ENCODE measurements at places on chromosomes 12 and 14. TPM values are rescaled to one million over a fixed set of nuclear protein-coding genes. Genes with fewer than 3 reads are reported as not detected.
A peak's percentile ranks its signal among the peaks of the same experiment; 100 is the strongest.

Gene GZMH
- total RNA-seq = not detected

DNA sequence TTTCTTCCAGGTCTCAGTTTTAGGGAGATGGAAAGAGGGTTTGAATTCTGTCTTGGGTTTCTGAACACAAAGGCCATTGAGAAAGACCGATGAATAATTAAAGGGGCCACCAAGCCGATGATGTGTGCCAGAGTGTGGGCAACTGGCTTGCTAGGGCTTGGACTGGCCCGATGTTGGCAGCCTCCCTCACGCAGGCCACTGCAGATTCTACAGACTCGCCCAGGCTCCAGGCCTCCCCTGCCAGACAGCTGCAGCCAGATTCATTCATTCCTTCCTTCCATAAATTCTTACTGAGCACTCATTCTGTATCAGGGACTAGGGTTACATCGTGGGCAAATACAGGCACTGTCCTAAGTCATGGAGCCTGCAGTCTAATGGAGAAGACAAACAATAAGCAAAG lies 34.9 kb downstream of the ACTN1 start:
- no peaks in the 10 kb centered on the region for H3K36me3 ChIP-seq
- H3K27me3 ChIP-seq = no peaks in the 10 kb centered on the region
- no peaks in the 10 kb centered on the region for H3K4me1 ChIP-seq
- DNase-seq = no peak

Gene KRT79
- not detected for total RNA-seq

Gene TRHDE
- 2.3 TPM for total RNA-seq

DNA sequence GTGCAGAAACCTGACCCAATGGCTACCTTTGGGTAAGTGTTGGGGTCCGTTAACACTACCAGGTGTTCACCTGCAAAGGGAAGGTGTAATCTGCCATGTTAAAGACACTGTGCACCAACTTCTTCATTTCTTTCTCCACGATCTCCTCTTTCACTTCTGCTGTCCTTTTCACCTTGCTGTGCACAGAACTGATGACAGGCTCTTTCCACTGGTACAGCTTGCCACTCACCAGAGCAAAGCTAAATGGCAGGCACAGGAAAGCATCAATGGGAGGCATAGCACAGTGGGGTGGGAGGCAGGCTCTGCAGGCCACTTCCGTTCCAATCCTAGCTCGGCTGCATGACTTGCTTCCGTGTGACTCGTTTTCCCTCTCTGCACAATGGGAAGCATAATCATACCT lies 2.6 kb upstream of the C12orf76 start:
- DNase-seq = no peak
- no peak overlapping the region for H3K27ac ChIP-seq
- no peaks in the 10 kb centered on the region for H3K4me1 ChIP-seq
- no peaks in the 10 kb centered on the region for H3K36me3 ChIP-seq

DNA sequence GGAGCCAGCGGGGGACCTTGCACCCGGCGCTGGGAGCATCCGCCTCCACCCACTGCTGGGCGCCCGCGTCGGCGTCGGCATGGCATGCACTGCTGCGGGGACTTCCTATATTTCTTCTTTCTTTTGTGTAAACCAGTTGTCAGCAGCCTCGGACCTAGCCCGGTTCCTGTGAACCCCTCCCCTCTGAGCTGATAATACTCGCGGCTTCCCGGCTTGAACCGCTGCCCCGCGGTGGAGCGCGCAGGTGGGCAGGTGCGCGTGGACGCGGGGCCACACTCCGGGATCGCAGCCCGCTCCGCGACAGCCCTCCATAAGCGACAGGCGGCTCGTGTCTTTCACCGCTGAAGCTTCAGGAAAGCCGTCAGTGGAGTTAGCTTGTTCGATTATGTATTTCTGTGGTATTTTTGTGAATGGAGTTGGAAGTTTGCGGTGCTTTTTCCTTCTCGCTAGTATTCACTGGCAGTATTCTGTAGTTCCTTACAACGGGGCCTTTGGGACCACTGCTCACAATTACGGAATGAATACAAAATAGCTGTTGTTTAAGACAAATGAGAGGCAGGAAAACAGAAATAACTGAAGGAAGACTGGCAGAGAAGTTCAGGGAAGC lies 870 bp downstream of the BMAL2 start:
- no peaks in the 10 kb centered on the region for H3K27me3 ChIP-seq
- peak; percentile 86 for DNase-seq
- peak overlapping the region; percentile 42 for H3K4me3 ChIP-seq
- H3K4me1 ChIP-seq = peaks cover 1% of the 10 kb centered on the region
- H3K27ac ChIP-seq = no peak overlapping the region
- no peaks in the 10 kb centered on the region for H3K36me3 ChIP-seq

Gene IGFBP6
- total RNA-seq = 979 TPM

Gene PPHLN1
- 52.8 TPM for total RNA-seq

Gene SLC22A17
- total RNA-seq = 47.8 TPM

DNA sequence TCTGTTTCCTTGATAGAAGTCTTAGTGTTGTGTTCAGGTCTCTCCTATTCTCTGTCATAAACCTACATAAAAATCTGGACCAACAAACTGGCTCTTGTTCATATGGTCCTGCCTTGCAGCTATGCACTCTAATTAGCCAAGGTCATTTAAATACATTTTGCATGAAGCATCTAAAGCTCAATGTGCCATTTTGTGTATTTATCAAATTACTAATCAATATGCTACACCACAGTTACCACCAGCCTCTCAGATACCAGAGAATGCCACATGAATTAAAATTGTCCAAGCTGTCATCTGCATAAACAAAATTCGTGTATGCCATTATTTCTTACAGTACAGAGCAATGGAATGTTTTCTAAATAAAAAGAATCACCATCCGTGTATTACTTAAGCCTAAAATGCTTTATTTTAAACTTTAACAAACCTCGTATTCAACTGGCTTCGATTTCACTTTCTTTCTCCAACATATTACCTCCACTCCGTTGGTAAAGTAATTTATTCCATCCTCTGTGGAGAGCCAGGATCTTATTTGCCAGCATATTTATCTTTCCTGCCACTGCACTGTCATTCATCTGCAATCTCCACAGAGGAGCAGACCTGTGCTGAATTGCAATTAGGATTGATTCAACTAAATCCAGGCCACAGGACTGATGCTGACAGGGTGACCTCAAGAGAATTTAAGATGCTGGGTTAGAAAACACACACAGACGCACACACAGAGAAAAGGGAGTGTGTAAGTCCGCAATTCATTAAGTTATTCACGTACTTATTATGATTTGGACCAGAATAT lies 284.1 kb upstream of the FOXG1 start:
- DNase-seq = no peak
- no peaks in the 10 kb centered on the region for H3K36me3 ChIP-seq
- no peak overlapping the region for H3K27ac ChIP-seq

- H3K4me1 ChIP-seq = no peaks in the 10 kb centered on the region
- no peak for DNase-seq
- H3K27ac ChIP-seq = no peak overlapping the region
Observed at GRCh38 chr12:98754095-98754494, 109.0 kb downstream of the APAF1 start.

GRCh38 chr12:22766911-22767420 lies 142.0 kb downstream of the ETNK1 start:
- no peak overlapping the region for H3K27ac ChIP-seq
- H3K27me3 ChIP-seq = no peaks in the 10 kb centered on the region
- H3K4me1 ChIP-seq = no peaks in the 10 kb centered on the region
- H3K36me3 ChIP-seq = no peaks in the 10 kb centered on the region

DNA sequence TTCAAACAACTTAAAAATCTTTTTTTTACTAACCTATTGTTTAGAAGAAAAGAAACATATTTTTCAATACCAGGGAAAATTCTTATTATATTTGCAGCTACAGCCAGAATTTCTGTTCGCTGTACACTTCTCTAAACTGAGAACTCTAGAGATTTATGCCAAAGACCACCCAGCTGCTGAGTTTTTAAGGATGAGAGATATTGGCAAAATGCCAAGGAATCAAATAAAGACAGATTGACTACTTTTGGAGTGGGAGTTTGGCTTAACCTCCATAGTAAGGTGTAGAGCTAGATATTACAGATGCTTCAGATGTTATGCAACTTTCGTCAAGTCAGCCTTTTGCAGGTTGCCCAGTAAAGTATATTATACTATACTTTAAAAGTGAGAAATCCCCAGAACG lies 71.8 kb downstream of the TTLL5 start:
- no peak overlapping the region for H3K27ac ChIP-seq
- no peaks in the 10 kb centered on the region for H3K27me3 ChIP-seq
- DNase-seq = no peak
- H3K36me3 ChIP-seq = peaks cover 2% of the 10 kb centered on the region

- no peaks in the 10 kb centered on the region for H3K4me1 ChIP-seq
- H3K27ac ChIP-seq = no peak overlapping the region
- no peak overlapping the region for H3K4me3 ChIP-seq
- H3K27me3 ChIP-seq = no peaks in the 10 kb centered on the region
- H3K36me3 ChIP-seq = no peaks in the 10 kb centered on the region
Observed at GRCh38 chr14:33420051-33420627, 481.5 kb downstream of the NPAS3 start.

Gene PTGDR
- 2.9 TPM for total RNA-seq

Gene COL2A1
- not detected for total RNA-seq

DNA sequence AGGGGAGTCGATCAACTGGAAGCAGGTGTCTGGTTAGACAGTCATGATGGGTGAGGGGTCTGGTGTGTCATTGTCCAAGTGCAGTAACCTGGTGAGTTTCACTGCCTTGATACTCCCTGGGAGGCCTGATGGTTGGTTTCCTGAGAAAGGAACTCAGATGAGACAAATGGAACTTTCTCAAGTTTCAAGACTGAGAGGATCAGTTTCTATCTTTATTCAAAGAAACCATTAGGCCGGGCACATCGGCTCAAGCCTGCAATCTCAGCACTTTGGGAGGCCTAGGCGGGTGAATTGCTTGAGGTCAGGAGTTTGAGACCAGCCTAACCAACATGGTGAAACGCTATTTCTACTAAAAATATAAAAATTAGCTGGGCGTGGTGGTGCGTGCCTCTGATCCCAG lies 776.1 kb downstream of the AACS start:
- H3K4me3 ChIP-seq = no peak overlapping the region
- no peaks in the 10 kb centered on the region for H3K36me3 ChIP-seq

DNA sequence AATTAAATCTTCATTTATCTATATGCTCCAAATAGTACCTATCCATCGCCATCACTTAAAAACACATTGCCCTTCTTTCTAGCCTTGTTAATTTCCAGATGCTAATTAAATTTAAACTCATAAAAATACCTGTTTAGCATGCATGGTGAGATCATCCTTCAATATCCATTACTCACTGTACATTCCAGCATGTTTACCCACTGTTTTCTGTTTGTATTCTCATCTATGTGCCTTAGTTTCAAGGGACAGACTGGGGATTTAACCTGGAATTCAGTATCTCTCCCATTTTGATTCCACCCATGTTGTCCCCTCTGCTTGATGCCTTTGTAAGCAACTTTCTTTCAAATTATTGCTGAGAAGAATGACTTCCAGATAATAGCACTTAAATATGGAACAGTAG lies 208.0 kb downstream of the SPTSSA start:
- H3K4me1 ChIP-seq = no peaks in the 10 kb centered on the region
- no peak for DNase-seq
- no peak overlapping the region for H3K27ac ChIP-seq
- H3K36me3 ChIP-seq = no peaks in the 10 kb centered on the region
- no peak overlapping the region for H3K4me3 ChIP-seq

Gene FAR2
- total RNA-seq = 12.2 TPM

Gene CD27
- 1.2 TPM for total RNA-seq

GRCh38 chr12:104199964-104200363 lies 15.6 kb upstream of the TXNRD1 start:
- no peaks in the 10 kb centered on the region for H3K27me3 ChIP-seq
- no peaks in the 10 kb centered on the region for H3K36me3 ChIP-seq
- no peak overlapping the region for H3K27ac ChIP-seq
- no peak overlapping the region for H3K4me3 ChIP-seq
- no peaks in the 10 kb centered on the region for H3K4me1 ChIP-seq
- no peak for DNase-seq

Gene PRR4
- total RNA-seq = 2.6 TPM

DNA sequence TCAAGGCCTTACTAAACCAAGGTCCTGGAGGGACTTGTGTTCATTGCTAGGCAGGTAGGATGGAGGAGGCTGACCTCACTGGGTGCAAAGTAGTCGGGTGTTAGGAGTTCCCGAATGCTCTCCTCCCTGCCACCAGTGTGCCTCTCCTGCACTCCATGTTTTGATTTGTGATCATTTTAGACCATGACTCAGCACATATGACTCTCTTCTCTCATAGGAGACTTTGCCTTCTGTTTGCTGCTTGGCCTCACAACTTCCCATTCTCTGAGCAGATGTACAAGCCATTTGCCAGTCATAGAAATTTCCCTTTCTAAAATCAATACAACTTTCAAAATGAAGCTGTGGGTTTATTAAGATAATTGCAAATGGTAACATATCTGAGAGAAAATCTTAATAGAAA lies 46.6 kb upstream of the LRIG3 start:
- no peaks in the 10 kb centered on the region for H3K4me1 ChIP-seq
- H3K36me3 ChIP-seq = no peaks in the 10 kb centered on the region
- H3K27me3 ChIP-seq = no peaks in the 10 kb centered on the region

Gene SOX5
- total RNA-seq = 58.3 TPM

- H3K36me3 ChIP-seq = no peaks in the 10 kb centered on the region
- no peaks in the 10 kb centered on the region for H3K27me3 ChIP-seq
- H3K4me1 ChIP-seq = no peaks in the 10 kb centered on the region
- DNase-seq = no peak
- peak overlapping the region; percentile 91 for H3K4me3 ChIP-seq
Observed at GRCh38 chr12:21438643-21439042, 1.2 kb downstream of the PYROXD1 start.

GRCh38 chr12:104641862-104642261 lies 185.1 kb downstream of the CHST11 start:
- H3K27me3 ChIP-seq = no peaks in the 10 kb centered on the region
- H3K27ac ChIP-seq = no peak overlapping the region
- H3K4me3 ChIP-seq = no peak overlapping the region
- no peaks in the 10 kb centered on the region for H3K4me1 ChIP-seq

GRCh38 chr14:22403296-22403695 lies 185.7 kb downstream of the DAD1 start:
- DNase-seq = no peak
- no peaks in the 10 kb centered on the region for H3K27me3 ChIP-seq
- no peak overlapping the region for H3K4me3 ChIP-seq
- no peaks in the 10 kb centered on the region for H3K36me3 ChIP-seq

DNA sequence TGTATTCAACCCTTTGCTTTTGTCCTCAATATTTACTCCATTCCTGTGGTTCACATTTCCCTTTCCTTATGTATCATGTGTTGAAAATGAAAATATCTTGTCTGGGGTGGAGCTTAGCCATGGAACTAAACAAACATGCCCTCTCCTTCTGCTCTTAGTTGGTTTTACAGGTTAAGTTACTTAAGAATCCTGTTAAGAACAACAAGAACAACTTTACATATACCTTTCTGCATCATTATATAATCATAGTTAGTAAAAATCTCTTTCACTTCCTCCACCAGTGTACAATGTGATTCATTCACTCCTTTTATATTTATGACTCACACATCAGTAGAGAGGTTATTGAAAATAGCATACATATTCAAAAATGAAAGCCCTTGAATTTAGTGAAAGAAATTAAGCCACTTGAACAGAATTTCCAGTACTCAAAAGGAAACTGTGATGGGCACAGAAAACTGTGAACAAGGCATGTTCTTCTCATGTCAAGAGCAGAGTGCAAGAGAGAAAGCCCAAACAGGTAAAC lies 307.7 kb downstream of the CCDC91 start:
- DNase-seq = no peak
- H3K4me1 ChIP-seq = no peaks in the 10 kb centered on the region
- no peak overlapping the region for H3K4me3 ChIP-seq
- no peak overlapping the region for H3K27ac ChIP-seq

Measured in aorta (tissue), 5 donors.